ENCODE measurements at places on chromosomes 4 and X. TPM values are rescaled to one million over a fixed set of nuclear protein-coding genes. Genes with fewer than 3 reads are reported as not detected.

Gene SPANXB1
- not detected for total RNA-seq

Gene TMEM156
- total RNA-seq = 27.6 TPM

Gene SHISA3
- total RNA-seq = 0.58 TPM

Gene SLC4A4
- total RNA-seq = 2.3 TPM

Gene HSFX2
- not detected for total RNA-seq

Gene TEX13C
- not detected for total RNA-seq

Gene GAB3
- 12.0 TPM for total RNA-seq

Gene TLR2
- 1.3 TPM for total RNA-seq

Gene GLRA3
- not detected for total RNA-seq

Gene PNMA6E
- total RNA-seq = not detected

Gene BMPR1B
- total RNA-seq = not detected

Gene PPP4R3C
- total RNA-seq = not detected

Gene AIMP1
- total RNA-seq = 49.5 TPM

Gene TKTL2
- total RNA-seq = not detected

Gene CLGN
- 0.25 TPM for total RNA-seq

Gene CDX4
- total RNA-seq = not detected

Gene IGBP1
- total RNA-seq = 63.2 TPM

Gene PDLIM5
- 24.0 TPM for total RNA-seq

Gene AMELX
- total RNA-seq = not detected

Gene GASK1B
- not detected for total RNA-seq

Gene PNMA5
- 0.23 TPM for total RNA-seq

Gene KANTR
- 7.5 TPM for total RNA-seq

Gene SGCB
- 15.6 TPM for total RNA-seq

Gene VGLL1
- not detected for total RNA-seq

Gene CFAP47
- total RNA-seq = not detected

Gene MAGEA9B
- total RNA-seq = not detected

Gene RGN
- not detected for total RNA-seq

Gene TRAPPC11
- 29.7 TPM for total RNA-seq

Gene RAB40A
- 0.10 TPM for total RNA-seq

Gene NAP1L3
- 1.0 TPM for total RNA-seq

Gene KIAA1210
- not detected for total RNA-seq

Gene HNRNPH2
- 46.2 TPM for total RNA-seq

Gene TGIF2LX
- not detected for total RNA-seq

Gene PPEF2
- 0.15 TPM for total RNA-seq

Gene VSIG4
- not detected for total RNA-seq

Gene SLC38A5
- 82.4 TPM for total RNA-seq

Gene PIR
- 5.6 TPM for total RNA-seq

Gene ZDHHC9
- 5.8 TPM for total RNA-seq

Gene GPR119
- not detected for total RNA-seq

Gene SMIM14
- 7.6 TPM for total RNA-seq

Gene FAM47E
- total RNA-seq = not detected

Gene CXXC4
- total RNA-seq = not detected

Gene PCDH7
- not detected for total RNA-seq
